Spinal cord (tissue), 10 donors: ENCODE measurements at places on chromosomes 2 and 18. TPM values are rescaled to one million over a fixed set of nuclear protein-coding genes. Genes with fewer than 3 reads are reported as not detected.

Gene CNGA3
- 7.5 TPM for polyA plus RNA-seq

Gene CAPN14
- 0.63 TPM for polyA plus RNA-seq

Gene TMEM131
- 39.4 TPM for polyA plus RNA-seq

Gene ERMN
- polyA plus RNA-seq: 45.7 TPM

Gene RGPD4
- polyA plus RNA-seq: 0.14 TPM

Gene CFC1
- polyA plus RNA-seq: 18.7 TPM

DNA sequence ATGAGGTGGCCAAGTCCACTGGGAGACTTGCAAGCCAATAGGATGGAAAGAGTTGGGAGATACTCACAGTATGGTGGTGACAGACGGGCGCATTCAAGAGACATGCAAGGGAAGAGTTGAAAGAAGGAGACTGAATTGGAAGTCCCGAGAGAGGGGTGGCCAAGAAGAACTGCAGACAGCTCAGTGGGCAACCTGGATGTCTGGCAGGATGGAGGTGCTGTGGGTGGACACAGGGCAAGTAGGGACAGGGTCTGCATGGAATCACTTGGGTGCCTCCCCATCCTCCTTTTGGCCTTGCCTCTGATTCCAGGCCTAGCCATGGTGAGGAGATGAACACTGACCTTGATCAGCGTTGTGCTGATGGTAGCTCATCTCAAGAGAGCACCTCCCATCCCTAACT is 235.7 kb upstream of the COPS8 start:
- DNase-seq: no peak

GRCh38 chr2:72003796-72004195 is 143.9 kb downstream of the CYP26B1 start:
- no peak for DNase-seq

- no peak for DNase-seq
These were observed 52.6 kb upstream of the KIDINS220 start for GRCh38 chr2:8889978-8890377.

GRCh38 chr18:76764291-76764901 is 58.0 kb upstream of the ZNF236 start:
- DNase-seq: peak; percentile 48

DNA sequence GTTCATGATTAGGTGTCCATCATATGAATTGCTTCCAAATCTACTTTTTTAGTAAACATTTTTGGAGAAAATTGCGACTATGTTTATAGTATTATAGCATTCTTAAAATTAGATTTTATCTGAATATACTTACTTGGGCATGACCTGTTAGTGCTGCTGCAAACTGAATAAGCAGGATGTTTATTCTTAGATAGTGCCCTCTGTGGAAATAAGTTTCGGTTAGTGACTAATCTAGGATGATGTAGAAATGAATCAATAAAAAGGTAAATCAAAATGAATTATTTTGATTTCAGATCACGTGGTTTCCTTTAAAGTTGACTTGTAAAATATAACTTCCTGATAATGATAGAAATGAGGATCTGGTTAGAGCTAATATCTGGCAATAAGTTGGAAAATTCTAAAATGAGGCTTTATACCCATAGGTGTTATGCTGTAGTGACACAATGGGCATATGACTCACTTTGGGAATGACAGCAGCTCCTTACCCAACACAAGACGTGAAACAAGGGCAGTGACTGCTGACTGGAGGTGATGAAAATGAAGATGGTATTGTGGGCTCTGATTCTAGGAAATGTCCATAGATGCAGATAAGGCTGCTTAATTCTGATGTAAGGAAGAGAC is 165.8 kb upstream of the TCF4 start:
- no peak for DNase-seq

DNA sequence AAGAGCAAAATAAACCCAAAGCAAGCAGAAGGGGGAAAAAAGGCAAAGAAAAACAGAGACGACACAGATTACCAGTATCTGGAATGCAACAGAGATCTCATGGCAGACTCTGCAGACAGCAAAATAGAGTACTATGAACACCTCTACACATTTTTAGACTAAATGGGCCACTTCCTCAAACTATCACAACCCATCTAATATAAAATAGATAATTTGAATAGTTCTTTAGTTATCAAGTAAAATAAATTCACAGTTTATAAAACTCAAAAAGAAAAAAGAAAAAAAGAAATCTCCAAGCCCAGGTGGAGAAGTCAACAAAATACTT is 16.6 kb downstream of the SESTD1 start:
- DNase-seq: no peak

DNA sequence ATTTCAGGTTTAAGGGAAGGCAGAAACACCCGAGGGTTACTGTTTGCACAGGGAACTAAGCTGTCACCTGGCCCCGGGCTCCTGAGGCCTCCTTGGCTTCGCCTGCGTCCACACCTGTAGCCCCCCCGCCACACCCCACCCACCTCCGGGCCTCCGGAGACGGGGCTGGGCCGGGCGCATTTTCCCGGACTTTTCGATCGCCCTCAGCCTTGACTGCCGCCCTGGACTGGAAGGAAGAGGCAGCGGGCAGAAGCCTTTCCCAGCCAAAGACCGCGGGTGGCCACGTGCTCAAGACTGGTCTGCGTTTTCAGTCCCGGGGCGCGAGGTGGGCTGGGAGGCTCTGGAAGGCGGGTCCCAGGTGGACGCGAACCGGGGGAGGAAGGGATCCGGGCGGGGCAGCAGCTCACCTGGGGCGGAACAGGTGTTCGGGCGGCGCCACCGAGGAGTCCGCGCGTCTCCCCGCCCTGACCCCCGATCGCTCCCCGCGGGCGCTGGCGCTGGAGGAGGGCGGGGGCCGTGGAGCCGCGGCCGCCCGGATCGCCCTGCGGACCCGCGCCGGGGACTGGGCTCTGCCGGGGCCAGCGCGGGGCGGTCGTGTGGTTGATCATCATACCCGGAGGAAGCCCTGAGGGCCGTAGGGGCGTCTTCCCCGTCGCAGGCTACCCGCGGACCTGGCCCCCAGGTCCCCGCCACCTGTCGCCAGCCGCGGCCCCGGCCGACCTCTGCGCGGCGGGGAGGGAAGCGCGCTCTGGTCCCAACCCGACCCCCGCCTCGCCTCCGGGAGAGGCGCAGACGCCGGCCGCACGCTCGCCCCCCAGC is 3.2 kb downstream of the ID2 start:
- DNase-seq: no peak

GRCh38 chr2:66440708-66441497 is 6.0 kb downstream of the MEIS1 start:
- peak; percentile 47 for DNase-seq
